ENCODE measurements at places on chromosomes 3 and 15.

DNA sequence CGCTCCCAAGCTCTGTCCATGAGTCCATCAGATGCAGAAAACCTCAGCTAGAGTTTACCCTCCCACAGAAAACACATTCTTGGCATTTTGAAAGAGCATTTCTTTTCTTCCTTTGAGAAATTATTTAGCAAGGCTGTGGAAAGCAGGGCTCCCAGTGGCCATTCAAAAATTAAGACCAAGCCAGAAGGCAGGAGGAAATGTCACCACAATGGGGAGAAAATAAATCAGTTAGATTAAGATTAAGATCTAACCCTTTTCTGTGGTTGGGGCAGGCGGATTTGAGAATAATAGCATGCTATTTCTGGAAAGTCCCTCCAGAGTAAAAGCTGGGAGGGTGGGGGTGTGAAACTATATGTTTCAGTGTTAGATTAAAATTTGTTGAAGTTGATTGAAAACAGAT lies 20.2 kb downstream of the LRIG1 start:
- H3K27me3 ChIP-seq: no peaks in the 10 kb centered on the region
- peak; percentile 51 for DNase-seq
- peak overlapping the region; percentile 65 for H3K27ac ChIP-seq
- H3K4me3 ChIP-seq: peak overlapping the region; percentile 48
- H3K4me1 ChIP-seq: peaks cover 25% of the 10 kb centered on the region

DNA sequence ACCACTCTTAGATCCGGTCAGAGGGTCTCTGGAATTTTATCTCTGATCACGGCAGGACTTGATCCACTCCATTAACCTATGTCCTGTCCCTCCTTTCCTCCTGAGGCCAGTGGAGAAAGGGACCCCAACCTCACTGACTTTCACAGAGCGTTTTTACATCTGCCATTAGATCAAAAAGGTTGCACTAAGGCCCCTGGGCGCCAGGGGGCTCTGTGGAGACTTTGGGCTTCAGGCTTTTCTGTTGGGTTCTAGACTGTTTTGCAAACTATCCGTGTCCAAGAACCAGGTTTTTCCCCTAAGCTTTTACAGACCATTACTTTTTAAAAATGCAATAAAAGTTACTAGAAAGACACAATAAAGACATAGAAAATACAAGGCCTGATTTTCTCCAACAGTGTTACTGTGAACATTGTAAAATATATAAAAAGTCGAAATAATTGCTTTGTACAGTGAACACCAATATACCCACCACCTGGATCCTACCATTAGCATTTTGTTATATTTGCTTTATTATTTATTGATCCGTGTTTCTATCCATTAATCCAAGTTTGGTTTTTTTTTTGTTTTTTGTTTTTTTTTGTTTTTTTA lies 159.7 kb downstream of the POLR2M start:
- peaks cover 35% of the 10 kb centered on the region for H3K27me3 ChIP-seq
- peak; percentile 68 for DNase-seq
- H3K4me3 ChIP-seq: no peak overlapping the region
- no peaks in the 10 kb centered on the region for H3K4me1 ChIP-seq
- no peak overlapping the region for H3K27ac ChIP-seq

DNA sequence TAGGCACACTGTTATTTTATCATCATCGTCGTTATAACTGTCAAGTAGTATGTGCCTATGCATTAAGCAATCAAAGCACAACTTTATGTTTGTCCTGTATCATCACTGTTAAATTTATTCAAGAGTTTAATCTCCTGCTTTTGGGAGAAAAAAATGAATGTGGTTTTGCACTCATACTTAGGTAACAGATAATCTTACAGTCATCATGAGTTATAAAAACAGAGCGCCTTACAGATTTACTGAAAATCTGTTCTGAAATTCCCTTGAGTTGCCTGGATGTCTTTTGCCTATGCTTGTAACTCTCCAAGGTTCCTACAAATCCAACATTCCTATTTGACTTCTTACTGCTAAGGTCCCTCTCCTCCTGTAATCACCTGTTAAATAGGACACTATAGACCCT lies 307.3 kb downstream of the ZIC4 start:
- H3K27me3 ChIP-seq: no peaks in the 10 kb centered on the region
- H3K27ac ChIP-seq: no peak overlapping the region
- no peaks in the 10 kb centered on the region for H3K36me3 ChIP-seq
- no peak for DNase-seq
- H3K4me3 ChIP-seq: no peak overlapping the region

DNA sequence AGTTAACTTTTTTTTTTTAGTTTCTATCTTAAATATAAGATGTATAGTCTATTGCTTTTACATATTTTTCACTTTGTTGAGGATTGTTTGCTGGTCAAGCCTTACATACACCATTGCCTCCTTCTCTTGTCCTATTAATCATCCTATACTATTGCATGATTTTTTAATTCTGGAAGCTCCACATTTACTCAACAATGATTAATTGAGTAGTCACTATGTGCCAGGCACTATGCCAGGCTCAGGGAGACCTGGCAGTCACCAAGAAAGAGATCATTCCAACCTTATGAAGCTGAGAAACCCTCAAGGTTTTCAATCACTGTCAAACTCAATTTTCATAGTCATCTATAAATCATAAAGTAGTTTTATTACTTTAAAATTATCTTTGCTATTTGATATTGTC lies 626.2 kb downstream of the IGSF11 start:
- no peak for DNase-seq
- H3K4me3 ChIP-seq: no peak overlapping the region
- H3K27ac ChIP-seq: no peak overlapping the region
- H3K27me3 ChIP-seq: no peaks in the 10 kb centered on the region
- no peaks in the 10 kb centered on the region for H3K36me3 ChIP-seq
- H3K4me1 ChIP-seq: no peaks in the 10 kb centered on the region

DNA sequence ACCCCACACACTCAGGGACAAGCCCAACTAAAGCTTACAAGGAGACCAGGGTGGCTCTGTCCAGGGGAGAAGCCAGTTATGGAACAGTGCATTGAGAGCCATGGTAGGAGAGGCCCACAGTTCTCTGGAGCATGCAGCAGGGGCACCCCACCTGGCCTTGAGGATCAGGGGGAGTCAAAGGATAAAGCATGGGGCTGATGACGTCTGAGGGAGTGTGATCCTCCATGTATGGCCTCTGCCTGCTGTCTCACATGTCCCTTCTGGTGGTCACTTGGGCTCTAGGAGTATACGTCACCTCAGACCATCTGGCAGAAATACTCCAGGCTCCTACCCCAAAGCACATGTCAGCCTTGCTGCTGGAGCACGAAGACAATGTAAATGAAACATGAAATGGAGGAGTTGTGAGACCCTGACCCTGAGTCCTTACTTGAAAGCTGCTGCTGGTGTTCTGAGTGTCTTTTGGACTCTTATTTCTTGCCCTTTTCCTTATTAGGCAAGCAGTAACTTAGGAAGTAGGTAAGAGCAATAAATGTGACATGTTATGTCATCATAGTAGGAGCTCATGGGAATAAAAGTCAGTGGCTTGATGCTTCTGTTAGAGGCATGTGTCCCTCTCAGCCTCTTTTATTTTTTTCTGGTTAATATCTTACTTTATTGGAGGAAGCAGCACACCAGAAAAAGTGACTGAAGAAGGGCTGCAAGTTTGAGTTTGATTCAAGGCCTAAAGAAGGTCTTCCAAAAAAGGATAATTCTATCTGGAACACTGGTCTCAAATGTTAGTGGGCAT lies 15.5 kb downstream of the SRPRB start:
- DNase-seq: no peak
- H3K4me1 ChIP-seq: peaks cover 4% of the 10 kb centered on the region
- H3K4me3 ChIP-seq: no peak overlapping the region
- H3K27me3 ChIP-seq: no peaks in the 10 kb centered on the region
- no peak overlapping the region for H3K27ac ChIP-seq
- H3K36me3 ChIP-seq: peaks cover 53% of the 10 kb centered on the region

GRCh38 chr15:39363761-39364586 lies 216.9 kb upstream of the THBS1 start:
- no peaks in the 10 kb centered on the region for H3K36me3 ChIP-seq
- no peak for DNase-seq
- no peaks in the 10 kb centered on the region for H3K4me1 ChIP-seq
- no peak overlapping the region for H3K4me3 ChIP-seq
- H3K27ac ChIP-seq: no peak overlapping the region

GRCh38 chr3:120284747-120285507 lies at the start of gene GPR156:
GPR156 (minus strand) TSS chr3:120285222; CDS start chr3:120244098, 41,124 bp downstream.
- peak; percentile 11 for DNase-seq
- no peaks in the 10 kb centered on the region for H3K36me3 ChIP-seq
- H3K4me3 ChIP-seq: peak within 1 kb of the TSS; percentile 7
